Occipital lobe (tissue), 3 donors: ENCODE measurements at places on chromosomes 2 and 18.

GRCh38 chr2:204145791-204146190 is 209.2 kb downstream of the ICOS start:
- DNase-seq: no peak

- peak; percentile 67 for DNase-seq
Observed at GRCh38 chr18:3916082-3916481, 466.1 kb downstream of the TGIF1 start.

- no peak for DNase-seq
Observed at GRCh38 chr2:196176142-196176738, 4.9 kb upstream of the STK17B start.

- no peak for DNase-seq
Observed at GRCh38 chr2:7819316-7819715, 862.5 kb upstream of the ID2 start.

DNA sequence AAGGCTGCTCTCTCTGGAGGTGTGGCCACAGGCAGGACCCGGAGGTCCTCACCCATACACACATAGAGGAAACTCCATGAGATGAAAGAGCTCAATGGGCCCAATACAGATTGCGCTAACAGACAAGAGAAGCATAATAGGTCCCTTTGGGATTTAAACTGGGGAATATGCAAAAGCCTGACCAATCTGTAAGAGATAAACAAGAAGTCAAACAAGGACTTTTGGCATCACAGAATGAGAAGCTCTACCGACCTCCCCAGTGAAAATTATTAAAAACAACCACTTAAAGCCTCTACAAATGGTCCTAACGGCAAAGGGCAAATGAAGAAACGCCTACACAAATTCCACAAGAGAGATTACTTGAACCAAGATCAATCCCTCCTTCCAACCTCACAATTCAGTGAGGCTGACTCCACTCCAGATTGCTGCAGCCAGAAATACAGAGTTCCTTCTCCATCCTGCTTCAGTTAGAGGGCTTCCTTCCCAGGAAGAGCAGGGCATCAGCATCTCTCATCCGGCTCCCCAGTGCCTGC is 10.8 kb downstream of the IWS1 start:
- DNase-seq: no peak

DNA sequence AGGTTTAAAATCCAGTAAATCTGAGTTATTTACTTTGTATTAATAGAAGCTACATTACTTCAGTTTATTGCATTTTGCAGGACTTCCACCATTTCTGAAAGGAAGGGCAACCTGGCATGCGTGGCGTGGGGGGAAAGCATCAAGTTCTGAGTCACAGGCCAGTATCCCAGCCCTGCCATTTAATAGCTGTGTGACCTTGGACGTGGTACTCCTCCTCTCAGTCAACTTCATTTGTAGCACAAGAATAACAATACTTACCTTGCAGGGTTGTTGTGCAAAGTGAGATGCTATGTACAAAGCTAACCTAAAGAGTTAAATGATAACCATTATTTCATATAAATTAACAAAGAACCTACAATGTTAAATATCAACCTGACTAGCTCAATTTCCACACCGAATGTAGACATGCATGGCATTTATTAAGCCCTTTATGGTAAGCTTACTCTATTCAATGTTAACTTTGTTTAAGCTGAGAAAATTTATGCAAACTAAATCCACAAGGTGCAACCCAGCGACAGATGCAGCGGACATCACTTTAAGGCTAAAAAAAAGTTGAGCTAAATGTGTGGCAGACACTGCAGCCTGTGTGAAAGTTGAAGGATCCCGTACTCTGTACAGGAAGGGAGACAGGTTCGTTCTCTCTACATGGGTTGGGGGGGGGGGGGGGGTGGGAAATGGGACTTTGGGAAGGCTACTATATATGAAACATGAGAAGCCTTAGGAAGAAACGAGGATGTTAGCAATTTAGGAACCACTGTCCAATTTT is 17.2 kb upstream of the STPG4 start:
- no peak for DNase-seq
